PC-3 (cell line): ENCODE measurements at places on chromosomes 12 and 14. TPM values are rescaled to one million over a fixed set of nuclear protein-coding genes. Genes with fewer than 3 reads are reported as not detected.

Gene PLXNC1
- 0.15 TPM in 1 of 2 replicates, not detected in the other for total RNA-seq

Gene LHX5
- 0.23 and 0.26 TPM in 2 replicates for total RNA-seq

Gene PPP1R1A
- not detected in 2 replicates for total RNA-seq

Gene IAPP
- not detected in 2 replicates for total RNA-seq

Gene ACOT4
- 3.9 and 5.1 TPM in 2 replicates for total RNA-seq

Gene PLEKHG3
- 49.6 and 64.0 TPM in 2 replicates for total RNA-seq

Gene AQP2
- total RNA-seq, result not detected in 2 replicates

Gene CRIP2
- 100 and 109 TPM in 2 replicates for total RNA-seq

Gene PARPBP
- total RNA-seq, result 22.5 and 23.0 TPM in 2 replicates

Gene KRT82
- 0.29 TPM in 1 of 2 replicates, not detected in the other for total RNA-seq

Gene ASCL4
- total RNA-seq, result not detected in 2 replicates

DNA sequence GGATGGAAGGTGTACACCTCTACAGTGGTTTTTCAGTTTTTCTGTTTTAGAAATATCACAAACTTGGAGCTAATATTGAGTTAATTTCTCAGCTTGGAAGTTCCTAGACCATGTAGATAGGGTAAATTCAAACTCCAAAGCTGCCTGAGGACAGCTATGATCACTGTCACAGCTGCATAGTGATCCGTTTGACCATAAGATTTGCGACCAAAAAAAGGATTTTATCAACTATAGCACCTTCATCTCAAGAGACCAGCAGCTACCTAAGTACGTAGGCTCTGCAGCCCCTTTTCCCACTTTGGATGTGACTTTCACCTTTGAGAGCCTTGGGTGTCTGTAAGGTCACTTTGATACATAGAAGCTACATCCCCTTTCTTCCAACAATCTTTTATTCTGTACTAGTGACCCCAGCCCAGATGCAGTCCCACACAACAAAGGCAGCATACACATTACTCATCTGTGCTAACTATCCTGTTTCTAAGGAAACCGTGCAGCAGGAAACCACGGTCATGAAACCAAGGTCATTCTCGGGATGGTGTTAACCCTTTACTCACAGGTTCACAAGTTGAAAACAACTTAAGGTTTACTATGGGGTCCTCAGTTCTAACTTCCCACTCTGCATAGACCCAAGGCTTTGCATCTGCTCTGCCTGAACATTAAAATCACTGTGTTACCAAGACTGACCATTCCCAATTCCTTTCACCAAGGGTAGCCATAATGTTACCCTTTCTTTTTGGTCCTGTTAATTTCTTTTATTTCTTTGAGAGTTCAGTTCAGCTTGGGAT, 75.4 kb downstream of the IFT81 start:
- DNase-seq, result peak; percentile 30

- DNase-seq, result no peak
Observed at GRCh38 chr12:133046698-133047097, 9.4 kb downstream of the ZNF84 start.

DNA sequence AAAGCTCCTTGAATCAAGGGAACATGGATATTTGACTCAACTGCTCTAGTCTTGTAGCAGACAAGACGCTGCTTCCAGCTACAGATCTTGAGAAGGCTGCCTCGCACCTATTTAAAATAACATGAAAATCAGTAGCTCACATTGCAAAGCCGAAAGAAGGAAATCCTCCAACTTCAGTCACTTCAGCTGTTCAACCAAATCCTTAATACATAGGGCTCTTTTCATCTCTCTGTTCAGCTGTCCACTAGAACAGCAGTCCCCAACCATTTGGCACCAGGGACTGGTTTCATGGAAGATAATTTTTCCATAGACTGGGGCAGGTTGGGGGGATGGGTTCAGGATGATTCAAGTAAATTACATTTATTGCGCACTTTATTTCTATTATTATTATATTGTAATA, 1116.0 kb upstream of the TMEM132C start:
- no peak for DNase-seq

GRCh38 chr14:57865066-57865402, 858 bp downstream of the SLC35F4 start:
- no peak for DNase-seq

DNA sequence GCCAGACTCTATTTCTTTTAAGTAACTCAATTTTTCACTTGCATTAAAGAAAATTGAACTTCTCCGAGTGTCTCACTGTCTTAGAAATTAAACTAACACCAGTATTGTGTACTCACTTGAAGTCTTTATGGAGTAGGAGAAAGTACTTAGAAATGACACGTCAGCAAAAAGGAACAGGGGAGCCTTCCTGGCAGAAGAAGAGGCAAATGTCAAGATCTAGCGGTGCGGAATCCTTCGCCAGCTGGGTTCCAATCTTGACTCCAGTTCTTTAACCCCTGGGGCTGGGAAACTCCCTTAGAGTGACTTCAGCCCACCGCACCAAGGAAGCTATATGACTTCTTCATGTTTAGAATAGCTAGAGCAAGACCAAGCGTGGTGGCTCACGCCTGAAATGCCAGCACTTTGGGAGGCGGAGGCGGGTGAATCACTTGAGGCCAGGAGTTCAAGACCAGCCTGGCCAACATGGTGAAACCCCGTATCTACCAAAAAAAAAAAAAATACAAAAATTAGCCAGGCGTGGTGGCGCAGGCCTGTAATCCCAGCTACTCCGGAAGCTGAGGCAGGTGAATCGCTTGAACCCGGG, 34.4 kb downstream of the WBP11 start:
- peak; percentile 10 for DNase-seq

DNA sequence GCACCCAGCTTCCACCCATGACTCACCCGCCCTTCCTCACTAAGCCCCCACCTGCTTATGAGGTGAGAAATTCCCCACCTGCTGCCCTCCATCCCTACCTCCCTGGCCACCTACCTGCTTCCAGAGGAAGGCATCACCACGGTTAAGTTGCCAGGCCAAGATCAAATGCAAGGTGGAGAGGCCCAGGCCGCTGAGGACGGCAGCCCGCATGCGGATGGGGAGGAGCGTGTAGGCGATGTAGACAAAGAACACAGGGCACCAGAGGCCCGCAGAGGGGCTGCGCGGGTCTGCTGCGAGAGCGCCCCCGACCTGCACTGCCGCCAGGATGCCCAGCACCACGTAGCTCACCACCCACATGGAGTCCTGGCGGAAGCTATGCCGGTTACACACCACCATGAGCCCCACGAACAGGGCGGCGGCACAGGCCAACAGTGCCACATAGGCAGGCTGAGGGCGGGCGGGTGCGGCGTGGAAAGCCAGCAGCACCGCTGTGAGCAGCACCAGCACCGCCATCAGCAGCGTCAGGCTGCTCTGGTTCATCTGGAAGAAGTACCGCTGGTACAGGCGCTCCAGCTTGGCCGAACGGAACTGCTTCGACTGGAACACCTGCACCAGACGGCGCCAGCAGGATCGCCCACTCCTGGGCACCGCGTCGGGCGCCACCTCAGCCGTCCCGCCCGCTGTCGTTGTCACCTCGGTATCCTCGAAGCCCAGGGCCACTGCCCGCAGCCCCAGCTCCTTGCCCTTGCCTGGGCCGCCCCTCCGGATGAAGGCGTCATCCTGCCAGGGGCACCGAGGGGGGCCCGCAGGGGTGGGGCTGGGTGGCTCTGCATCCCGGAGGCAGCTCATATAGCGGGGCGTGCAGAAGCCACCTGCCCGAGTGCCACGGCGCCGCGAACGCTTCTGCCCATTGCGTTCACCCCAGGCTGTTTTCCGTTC, 6.2 kb downstream of the ADCY6 start:
- no peak for DNase-seq

DNA sequence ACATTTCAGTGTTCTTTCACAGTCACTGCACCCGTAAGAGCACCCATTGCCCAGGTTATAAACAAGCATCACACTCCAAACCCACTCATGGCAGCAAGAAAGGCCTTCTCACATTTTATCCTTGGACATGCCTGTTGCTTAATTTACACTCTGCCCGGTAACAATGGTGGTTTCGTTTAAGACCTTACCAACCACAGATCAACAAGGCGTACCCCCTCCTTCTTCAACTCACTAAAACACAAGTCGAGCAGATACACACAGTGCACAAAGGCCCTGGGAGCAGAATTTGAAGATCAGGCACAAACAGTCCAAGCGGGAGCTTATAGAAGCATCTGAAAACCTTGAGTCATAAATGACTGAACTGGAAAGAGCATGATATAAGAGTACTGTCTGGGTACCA, 98.1 kb downstream of the GALC start:
- no peak for DNase-seq

- no peak for DNase-seq
Observed at GRCh38 chr12:98173773-98174427, 341.5 kb upstream of the TMPO start.

GRCh38 chr12:130978785-130979184, 25.1 kb downstream of the ADGRD1 start:
- no peak for DNase-seq

- peak; percentile 56 for DNase-seq
Observed at GRCh38 chr14:76133103-76133502, 18.6 kb upstream of the GPATCH2L start.

GRCh38 chr12:111394480-111394879, 11.2 kb upstream of the SH2B3 start:
- no peak for DNase-seq

DNA sequence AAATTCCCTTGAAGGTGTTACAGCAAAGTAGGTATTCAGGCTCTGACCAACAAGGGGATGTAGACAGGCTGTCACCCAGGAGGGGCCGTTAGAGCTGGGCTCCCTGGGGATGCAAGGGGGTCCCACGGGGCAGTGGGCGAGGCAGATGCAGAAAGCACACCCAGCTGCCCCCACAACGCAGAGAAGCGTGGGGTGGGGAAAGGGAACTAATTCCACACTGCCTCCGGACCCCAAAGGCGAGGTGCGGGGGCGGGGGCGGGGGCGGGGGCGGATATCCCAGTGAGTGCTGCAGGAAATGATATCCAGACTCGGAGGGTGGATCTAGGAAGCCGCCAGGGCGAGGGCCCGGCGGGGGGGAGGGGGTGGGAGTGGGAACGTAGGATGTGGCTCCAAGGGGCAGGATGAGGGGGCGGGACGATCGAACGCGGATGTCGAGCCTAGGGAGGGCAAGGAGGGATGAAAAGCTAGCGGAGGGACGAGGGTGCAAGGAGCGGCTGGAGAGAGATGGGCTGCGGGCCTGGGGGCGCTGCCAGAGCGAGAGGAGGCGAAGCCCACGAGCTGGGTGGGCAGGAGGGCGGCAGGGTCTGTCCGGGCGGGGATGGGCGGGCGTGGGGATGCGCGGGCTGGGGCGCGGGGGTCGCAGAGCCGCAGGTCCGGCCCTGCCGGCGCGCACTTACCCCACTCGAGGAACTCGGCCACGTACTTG, 874 bp downstream of the CDC42BPB start:
- DNase-seq, result peak; percentile 71

GRCh38 chr14:92649934-92650545, 98.4 kb downstream of the LGMN start:
- DNase-seq, result peak; percentile 72

DNA sequence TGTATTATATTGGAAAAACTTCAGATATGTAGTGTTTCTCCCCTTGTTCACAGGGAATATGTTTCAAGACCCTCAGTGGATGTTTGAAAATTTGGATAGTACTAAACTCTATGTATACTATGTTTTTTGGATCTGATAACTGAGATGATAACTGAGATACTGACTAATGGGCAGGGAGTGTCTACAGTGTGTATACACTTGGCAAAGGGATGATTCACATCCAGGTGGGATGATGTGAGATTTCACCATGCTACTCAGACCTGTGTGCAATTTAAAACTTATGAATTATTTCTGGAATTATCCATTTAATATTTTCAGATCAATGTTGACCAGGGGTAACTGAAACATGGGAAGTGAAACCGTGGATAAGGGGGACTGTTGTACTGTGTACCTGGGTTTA, 13.8 kb downstream of the RAD51B start:
- DNase-seq, result peak; percentile 41

DNA sequence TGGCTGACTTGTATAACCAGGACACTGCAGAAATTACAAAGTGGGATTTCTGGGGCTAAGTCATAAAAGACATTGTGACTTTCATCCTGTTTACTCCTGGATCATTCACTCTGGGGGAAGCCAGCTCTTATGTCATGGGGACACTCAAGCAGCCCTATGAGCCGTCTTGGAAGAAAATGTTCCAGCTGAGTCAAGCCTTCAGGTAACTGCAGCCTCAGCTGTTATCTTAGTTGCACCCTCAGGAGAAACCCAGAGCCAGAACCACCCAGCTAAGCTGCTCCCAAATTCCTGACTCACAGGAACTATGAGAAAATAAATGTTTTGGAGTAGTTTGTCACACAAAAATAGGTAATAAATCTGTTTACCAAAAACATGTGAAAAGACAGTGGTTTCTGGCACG, 43.1 kb upstream of the GXYLT1 start:
- peak; percentile 32 for DNase-seq

GRCh38 chr12:53696285-53696654, 20.4 kb upstream of the ATP5MC2 start:
- peak; percentile 92 for DNase-seq

- DNase-seq, result no peak
Observed at GRCh38 chr12:46825591-46826414, at the start of gene SLC38A4. TSS of gene SLC38A4 (minus strand) at chr12:46825997. CDS start at chr12:46793071, 32,926 bp downstream.

- DNase-seq, result no peak
Observed at GRCh38 chr12:2260441-2260840, 207.7 kb downstream of the CACNA1C start.

GRCh38 chr12:76074701-76075336, 9.7 kb downstream of the NAP1L1 start:
- DNase-seq, result no peak

DNA sequence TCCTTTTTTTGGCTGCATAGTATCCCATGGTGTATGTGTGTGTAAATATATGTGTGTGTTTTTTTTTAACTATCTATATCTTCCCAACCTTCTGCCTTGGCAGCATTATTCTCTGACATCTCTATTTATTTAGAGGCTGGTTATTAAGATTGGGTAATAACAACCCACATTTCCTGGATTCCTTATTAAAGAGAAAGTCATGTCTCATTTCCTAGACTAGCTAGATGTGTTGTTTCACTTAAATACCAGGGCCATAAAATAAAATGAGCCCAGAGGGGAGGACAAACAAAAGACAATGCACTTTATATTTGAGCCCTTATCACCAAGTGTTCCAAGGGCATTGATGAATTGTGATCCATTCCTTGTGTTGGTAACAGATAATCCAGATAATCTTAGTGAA, 169.1 kb downstream of the SLC5A8 start:
- DNase-seq, result peak; percentile 42

DNA sequence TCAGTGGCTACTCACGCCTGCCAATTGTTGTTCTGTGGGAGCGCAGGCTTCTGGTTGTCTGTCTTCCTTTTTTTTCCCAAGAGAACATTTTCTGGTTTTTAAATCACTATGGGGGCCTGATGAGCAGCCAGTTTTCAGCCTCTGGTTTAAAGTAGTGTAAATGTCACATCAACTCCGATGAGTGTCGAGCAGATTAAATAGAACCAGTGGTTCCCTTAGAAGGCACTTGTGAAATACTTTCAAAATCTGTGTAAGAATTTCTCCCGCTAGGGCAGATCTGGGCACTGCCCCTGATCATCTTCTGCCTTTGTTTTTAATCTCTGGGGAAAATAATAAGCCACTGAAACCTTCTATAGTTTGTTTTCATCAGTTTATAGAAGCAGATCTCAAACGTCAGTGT, 130.4 kb downstream of the PRIMA1 start:
- DNase-seq, result no peak

- no peak for DNase-seq
Observed at GRCh38 chr12:124949066-124949465, 34.6 kb upstream of the UBC start.
